ENCODE measurements at places on chromosomes 7 and 10.
A peak's percentile ranks its signal among the peaks of the same experiment; 100 is the strongest.

- DNase-seq: no peak
Observed at GRCh38 chr7:23175938-23176337, 5.9 kb upstream of the NUP42 start.

DNA sequence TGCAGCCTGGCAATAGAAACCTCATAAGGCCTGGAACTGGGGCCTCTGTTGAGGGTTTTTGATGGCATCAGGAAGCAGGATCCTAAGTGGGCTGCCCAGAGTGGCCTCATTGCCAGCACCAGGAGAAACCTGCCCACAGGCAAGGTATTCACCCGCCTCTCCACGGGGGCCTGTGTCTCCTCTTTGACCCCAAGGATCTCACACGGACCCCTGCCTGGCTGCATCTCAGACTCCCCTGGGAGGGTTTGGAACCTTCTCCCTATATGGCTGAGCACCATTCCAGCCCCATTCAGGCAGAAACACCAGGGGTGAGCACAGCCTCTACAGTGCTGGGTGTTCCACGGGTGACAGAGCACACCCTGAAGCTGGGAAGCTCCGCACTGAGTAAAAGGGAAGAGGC lies 14.6 kb upstream of the C10orf71 start:
- DNase-seq: no peak

DNA sequence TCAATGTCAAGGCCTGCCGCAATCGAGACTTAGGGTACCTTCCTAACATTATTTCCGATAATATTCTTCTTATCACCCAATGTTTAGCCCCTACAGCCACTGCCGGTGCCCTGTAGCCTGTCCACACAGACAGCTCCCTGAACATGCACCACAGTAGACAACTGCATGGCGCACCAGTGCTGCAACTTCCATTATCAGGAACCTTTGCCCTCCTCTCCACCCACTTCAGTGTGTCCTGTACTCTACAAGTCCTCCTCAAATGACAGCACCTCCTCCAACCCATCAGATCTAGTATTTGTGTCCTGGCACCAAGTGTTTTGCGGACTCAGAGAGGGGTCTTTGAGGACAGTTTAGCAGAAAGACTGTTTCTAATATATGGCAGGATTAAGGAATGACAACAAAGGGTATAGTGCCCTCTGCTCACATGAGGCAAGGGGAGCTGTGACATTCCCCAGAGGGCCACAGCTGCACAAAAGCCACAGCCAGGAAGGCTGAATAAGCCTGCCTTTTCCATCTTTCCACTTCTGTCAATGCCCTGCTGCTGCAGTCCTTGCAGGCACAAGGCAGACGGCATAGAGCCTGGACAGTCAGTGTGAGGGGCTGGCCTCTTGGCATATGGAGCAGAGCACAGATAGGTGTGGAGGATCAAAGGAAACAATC lies 335.4 kb downstream of the PARD3 start:
- no peak for DNase-seq

- DNase-seq: no peak
Observed at GRCh38 chr7:117389871-117390270, 37.4 kb downstream of the ASZ1 start.

- no peak for DNase-seq
Observed at GRCh38 chr7:141023295-141023694, 8.5 kb upstream of the MRPS33 start.

DNA sequence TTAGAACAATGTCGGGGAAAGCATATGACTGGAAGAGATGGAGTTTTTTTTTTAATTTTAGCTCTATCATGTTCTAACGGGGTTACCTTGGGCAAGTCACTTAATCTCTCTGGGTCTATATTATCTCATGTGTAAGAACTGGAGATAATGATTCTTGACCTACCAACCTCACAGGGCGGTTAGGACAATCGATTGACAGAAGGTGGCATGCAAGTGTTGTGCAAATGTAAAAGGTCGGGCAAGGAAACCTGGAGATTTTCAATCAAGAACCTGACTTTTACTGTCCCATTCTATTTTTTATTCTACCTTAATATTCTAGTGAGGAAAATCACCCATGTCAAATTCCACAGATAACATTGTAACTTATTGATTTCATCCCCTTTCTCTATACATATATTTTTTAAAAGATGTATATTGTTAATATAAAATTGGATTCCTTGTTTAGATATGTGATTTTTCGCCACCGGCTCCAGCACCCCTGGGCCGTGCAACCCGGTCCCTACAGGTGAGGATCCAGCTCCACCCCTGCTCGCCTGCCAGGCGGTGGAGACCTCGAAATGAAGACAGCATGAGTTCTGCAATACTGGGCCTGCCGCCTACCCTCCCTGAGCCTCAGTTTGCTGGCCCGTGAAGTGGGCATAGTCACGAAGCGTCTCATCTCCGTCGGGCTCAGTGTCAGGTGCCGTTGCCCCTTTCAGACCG lies 497.6 kb upstream of the PHF14 start:
- DNase-seq: no peak

GRCh38 chr7:36214608-36215456 lies 61.8 kb downstream of the EEPD1 start:
- DNase-seq: no peak

GRCh38 chr7:94348142-94348541 lies 46.6 kb upstream of the COL1A2 start:
- no peak for DNase-seq

GRCh38 chr7:139767561-139767982 lies 10.2 kb downstream of the HIPK2 start:
- peak; percentile 78 for DNase-seq

Data from Jurkat, Clone E6-1 (cell line).